Stimulated activated CD4-positive, alpha-beta T cell treated with anti-CD3 and anti-CD28 coated beads, Interleukin-15, amount 100 ng/mL, for 1 hour (primary cell): ENCODE measurements at places on chromosomes 1 and 21.

- no peak for DNase-seq
Observed at GRCh38 chr1:111249960-111250359, 22.4 kb downstream of the CHI3L2 start.

DNA sequence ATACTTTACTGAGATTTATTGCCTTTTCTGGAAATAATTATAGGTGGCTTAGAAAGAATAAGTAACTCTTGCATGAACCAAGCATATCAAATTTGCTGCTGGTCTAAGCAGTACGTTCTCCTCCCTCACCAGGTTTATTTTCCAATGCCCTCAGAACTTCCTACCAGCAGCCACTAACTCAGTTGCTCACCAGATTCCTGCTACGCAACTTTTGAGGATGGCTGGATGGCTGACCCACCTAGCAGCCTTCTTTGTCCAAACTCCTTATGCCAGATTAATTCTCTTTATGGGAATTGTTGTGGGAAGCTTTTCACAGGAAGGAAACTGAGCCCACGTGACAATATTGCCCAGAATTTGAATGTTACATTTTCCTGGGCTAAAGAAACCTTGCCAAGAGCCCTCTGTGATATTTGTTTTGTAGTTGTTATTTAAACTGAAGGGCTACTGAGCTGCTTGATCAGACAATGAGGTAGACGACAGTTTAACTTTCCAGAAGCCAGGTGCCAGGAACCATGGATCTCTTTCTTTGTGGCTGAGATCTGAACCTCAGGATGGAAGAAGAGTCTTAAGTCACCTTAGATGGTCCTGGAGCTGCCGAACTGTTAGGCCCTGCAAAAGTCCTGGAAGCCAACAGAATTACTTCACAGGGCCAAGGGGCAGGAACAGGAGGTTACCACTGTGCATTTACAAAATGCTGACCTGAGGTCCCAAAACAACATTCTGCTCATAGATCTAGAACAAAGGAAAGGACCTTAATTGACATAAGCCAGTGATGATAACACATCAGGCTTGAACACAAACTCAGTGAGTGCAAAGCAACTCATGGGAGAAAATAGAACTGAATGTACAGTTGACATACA, 85.5 kb upstream of the ATP1A1 start:
- no peak for DNase-seq

GRCh38 chr1:203526572-203526971, 32.6 kb downstream of the OPTC start:
- DNase-seq = no peak

GRCh38 chr1:209743145-209743482, 12.7 kb upstream of the TRAF3IP3 start:
- no peak for DNase-seq

DNA sequence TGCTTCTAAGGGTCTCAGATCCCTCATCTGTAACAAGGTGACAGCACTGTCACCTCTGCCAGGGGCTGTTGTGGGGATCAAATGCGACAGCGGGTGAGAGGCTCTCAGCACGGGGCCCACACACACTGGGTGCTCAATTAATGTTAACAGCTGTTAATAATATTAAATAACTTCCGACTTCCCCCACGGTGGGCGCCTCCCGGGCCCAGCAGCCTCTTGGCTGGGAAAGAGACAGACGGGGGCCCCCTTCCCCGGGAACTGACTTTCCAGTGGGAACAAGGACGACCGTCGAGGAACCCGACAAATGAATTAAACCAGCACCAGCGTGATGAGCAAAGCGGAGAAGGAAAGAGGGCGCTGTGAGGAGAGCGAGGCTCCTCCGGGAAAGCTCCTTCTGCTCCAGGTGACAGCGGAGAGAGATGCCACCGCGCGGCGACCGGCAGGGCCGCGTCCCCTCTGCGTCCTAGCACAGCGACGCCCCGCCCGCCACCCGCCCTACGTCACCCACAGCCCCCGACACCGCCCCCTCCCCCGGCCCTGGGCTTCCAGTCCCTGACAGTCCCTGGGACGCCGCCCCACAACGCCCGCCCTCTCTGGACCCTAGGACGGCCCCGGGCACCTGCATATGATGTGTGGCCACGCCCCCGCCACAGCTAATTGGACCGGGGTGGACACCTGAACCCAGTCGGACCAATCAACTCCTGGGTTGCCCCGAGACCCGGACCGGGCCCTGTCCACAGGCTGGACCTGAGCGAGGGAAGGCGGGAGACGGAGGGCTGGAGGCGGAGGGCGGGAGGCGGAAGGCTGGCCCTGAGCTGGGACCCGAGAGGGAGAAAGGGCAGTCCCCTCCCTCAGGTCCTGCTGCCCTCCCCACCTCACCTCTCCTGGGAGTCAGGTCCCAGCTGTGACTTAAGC, 38.2 kb downstream of the MATN1 start:
- DNase-seq = no peak

DNA sequence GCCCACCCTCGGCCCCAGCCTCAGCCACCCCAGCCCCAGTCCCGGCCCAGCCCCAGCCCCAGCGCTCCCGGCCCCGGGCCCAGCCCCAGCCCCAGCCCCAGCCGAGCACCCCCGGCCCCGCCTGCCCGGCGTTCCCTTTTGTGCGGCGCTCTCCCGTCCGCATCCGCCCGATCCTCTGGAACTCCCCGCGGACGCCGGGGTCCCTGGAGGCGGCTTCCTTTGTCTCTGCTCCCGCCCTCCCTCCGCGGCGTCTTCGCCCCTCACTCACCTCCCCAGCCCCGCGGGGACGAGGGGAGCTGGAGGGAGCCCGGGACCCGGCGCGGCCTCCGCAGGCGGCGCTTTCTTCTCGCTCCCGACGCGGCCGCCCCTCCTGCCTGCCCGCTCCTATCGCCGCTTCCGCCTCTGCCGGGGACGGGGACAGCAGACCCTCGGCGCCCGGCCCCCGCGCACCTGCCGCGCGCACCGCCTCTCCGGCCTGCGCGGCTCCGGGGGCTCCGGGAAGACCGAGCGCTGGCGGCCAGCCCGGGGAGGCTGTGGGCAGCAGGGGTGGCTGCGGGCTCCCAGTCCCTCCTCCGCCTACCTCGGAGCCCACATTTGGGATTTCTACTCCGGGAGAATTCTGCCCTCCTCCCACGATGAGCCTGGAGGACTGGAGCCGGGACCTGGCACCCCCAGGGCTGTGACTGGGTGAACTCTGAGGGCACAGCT, 14.0 kb downstream of the AGRN start:
- DNase-seq = no peak

DNA sequence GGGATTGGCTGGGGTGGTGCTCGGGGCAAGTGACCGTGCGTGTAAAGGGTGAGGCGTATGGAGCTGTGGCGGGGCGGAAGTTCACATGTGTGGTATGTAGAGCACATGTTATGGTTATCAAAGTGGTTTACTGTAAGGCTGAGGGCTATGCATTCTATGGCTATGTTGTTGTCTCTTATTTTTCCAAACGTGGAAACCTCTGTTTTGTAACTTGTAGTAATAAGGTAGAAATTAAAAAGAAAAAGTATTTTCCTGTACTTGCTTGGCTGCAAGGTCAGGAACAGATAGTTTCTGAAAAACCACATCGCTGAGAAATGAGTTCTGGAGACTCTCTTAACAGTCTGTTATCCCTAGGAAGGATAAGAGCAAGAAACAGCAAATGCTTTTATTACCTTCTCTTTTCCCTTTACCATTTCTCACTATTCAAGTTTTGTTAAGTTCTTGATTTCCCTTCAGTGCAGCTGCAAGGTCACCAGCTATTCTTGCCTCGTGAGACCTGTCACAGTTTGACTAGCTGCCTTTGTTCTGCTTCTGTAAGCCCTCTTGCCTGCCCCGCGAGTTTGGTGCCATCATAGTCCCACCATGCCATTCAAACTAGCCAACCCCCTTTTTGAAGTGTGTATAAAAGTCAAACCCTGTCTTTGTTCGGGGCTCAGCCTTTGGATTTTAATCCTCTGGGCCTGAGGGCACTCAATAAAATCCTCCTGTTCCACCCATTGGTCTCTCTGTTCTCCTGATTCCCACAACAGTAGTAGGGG, 9.5 kb downstream of the RNU1-2 start:
- no peak for DNase-seq

DNA sequence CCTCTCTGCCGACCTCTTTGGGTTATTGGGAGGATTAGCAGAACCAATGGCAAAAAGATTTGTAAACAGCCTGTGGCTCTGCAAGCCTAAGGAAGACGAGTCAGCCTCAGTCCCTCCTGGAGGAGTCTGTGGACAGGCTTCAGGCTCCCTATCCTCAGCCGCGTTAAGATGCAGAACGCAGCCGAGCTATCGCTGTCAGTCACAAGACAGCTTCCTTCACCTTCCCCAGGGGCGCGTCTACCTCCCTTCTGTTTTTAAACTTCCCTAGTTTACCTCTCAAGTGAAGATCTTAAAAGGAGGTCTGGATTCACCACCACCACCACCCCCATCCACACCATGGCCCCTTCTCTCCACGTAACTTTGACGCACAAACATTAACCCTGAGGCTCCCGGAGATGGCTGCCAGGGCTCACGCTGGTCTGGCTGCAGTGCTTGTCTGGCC, 738 bp downstream of the CAMK1G start:
- no peak for DNase-seq

DNA sequence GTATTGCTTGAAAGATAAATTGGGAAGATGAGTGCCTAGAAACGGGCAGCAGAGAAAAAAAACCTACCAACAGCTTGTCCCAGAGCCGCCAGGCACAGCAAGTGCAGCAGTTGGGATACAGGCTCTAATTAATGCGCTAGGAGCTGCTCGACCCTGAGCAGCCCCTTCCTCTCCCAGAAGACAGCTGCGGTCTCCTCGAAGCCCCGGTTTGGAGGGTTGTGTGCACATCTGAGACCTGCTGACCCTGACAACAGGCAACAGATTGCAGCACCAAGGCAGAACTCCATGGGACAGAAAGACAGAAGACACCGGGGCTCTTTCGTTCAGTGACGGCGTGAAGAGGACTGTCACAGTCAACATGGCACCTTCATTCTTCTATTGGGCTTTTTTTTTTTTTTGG, 101.4 kb downstream of the TSEN15 start:
- DNase-seq = no peak

GRCh38 chr1:21941370-21941769, 4.3 kb upstream of the HSPG2 start:
- DNase-seq = no peak

DNA sequence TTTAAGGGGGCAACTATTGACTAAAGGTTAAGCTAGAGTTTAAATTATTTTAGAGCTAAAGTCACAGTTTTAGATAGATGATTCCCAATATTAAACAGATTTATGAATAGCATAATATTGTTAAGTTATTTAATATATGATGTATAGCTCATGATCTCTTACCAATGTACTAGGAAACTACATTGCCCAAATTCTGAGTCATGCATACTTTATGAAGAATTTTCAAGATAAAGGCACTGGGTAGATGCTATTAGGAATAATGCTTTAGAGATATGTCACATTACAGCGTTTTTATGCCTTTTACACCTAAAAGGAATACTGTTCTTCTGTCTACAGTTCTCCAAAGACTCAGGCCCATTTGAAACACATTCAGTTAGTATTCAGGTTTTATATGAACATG, 215.1 kb downstream of the NCAM2 start:
- no peak for DNase-seq

DNA sequence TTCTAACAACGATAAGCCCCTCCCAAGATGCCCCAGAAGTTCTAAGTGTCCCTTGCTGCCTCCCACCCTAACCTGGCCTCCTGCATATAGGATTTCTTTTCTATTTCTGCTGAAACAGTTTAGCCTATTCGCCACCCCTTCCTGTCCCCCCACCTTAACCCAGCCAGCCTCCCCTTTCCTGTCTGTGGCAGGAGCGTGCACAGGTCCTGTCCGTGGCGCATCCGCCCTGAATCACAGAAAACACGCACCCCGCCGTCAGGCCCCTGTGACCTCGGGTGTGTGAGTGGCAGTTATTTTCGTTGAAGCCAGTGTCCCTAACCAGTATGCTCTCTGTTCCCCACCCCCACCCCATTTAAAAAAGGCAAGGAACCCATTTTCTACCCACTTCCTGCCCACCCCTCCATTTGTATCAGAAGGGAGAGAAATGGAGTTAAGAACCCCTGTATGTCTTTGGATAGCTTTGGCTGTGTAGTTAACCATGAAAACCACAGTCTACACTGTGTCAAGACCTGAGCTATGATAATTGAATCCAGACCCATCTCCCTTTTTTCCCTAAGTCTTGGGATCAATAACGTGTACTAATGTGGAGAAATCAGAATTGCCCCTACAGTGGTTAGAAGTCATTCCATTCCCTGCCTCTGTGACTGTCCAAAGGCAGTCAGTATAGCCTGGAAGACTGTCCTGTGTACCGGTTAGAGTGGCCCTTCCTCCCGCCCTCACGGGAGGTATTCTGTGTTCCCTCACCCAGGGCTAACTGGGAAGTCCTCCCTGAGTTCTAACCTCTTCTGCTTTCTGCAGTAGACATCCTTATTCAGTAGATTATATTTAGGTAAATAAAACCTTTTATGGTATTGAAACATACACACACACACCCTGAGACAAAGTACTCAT, 1.8 kb downstream of the PLEKHO1 start:
- DNase-seq = peak; percentile 64

- peak; percentile 78 for DNase-seq
Observed at GRCh38 chr1:12173631-12174121, 6.9 kb downstream of the TNFRSF1B start.

DNA sequence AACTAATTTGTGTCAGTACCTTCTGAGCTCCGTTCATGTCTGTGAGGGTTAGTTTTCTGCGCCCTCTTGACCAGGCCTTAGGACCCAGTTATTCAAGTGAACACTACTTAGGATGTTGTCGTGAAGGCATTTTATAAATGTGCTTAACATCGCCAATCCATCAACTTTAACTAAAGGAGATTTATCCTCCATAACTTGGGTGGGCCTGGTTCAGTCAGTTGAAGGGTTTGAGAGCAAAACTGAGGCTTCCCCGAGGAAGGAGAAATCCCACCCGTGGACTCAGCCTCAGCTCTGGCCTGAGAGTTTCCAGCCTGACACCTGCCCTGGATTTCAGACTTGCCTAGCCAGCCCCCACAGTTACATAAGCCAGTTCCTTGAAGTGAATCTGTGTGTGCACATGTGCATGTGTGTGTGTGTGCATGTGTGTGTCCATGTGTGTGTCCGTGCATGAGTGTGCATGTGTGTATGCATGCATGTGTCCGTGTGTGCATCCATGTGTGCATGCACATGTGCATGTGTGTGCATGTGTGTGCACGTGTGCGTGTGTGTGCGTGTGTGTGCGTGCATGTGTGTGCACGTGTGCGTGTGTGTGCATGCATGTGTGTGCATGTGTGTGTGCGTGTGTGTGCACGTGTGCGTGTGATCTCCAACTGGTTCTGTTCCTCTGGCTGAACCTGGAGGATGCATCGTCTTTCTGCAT, 62.1 kb upstream of the PDE9A start:
- DNase-seq = no peak

GRCh38 chr1:206535853-206536188, 28.5 kb downstream of the RASSF5 start:
- DNase-seq = no peak
